ENCODE measurements at places on chromosomes 6 and 20.

- DNase-seq: no peak
Measured at GRCh38 chr20:48158014-48158413, 372.7 kb upstream of the SULF2 start.

GRCh38 chr20:10278412-10278811 lies 59.8 kb downstream of the SNAP25 start:
- no peak for DNase-seq

DNA sequence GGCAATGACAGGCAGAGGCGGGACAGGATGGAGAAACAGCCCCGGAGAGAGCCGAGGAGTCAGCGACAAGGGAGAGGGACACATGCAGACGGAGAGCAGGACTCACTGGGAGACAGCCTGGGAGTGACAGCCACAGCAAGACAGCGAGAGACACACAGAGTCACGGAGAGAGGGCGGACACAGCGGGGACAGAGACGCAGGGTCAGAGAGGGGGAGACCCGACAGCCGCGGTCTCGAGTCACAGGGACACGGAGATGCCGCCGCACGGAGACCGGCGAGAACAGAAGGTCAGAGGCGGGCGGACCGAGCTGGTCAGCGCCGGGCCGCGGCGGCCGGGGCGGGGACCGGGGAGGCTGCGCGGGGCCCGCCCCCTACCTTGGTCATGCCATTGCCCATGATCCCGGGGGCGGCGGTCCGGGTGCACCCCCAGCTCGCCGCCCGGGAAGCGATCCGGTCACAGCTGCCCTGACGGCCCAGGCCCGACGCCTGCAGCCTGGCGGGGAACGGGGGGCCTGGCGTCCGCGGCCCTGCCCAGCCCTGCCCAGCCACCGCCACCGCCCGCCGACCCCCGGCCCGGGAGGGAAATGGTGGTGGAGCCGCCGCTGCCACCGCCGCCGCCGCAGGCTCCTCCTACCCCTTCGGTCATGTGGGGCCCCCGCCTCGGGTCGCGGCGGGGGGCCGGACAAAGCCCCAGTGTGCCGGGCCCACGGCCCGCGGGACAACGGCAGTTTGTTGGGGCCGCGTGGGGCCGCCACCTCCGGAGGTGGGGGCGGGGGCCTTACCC lies at the start of the genes DUSP15 and TTLL9:
Gene DUSP15 (minus strand): TSS at position 586 of the 784 bp plus-strand sequence. CDS start 190 bp downstream, at position 396.
Gene TTLL9 (plus strand): TSS at position 693 of the 784 bp plus-strand sequence. CDS start 493 bp downstream, outside the sequence.
- DNase-seq: no peak

- no peak for DNase-seq
Measured at GRCh38 chr20:53901064-53901463, 169.3 kb downstream of the BCAS1 start.

- DNase-seq: no peak
Measured at GRCh38 chr6:118881440-118882313, 12.3 kb upstream of the ASF1A start.

DNA sequence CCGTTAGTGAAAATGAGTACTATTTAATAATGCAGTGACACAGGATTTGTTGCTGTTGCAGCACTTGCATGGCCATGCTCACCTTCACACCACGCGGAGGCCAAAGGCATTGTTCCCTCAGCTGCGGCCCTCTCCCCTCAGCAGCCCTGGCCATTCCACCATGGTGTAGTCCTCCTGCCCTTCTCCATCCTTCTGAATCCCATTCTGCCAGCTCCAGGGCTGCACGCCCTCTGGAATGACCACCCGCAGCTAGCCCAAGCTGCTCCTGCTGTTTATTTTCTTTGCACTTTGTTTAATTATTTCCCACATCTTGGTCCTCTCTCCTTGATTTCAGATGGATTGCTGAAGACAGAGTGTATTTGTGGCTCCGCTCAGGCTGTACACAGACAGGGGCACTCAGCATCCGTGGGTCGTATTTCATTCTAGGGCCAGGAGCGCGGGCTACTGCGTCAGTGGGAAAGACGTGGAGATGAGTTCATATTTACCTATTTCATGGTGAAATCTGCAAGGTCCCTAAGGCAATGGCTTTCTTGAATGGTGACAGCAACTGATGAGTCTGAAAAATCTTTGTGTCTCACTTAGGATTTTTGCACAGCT lies 81.4 kb upstream of the DUSP22 start:
- no peak for DNase-seq
